ENCODE measurements at places on chromosomes 2 and 18.

GRCh38 chr2:53652131-53652530 lies 115.5 kb upstream of the CHAC2 start:
- no peak for DNase-seq

DNA sequence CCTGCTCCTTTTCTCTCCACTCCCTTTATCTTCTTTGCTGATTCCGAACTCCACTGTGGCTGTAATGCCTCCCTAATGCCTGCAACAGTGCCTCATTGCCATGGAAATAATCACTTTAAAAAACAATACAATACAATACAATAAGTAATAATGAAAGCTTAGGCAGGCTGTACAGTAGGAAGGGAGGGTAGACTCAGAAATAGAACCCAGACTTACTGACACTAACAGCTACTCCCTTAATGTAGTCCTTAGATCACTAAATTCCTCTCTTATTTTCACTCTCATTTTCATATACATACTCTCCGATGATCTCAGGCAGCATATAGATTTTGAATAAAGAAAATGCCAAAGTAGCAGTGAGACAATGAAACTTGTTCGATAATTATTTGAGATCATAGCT lies 70.2 kb downstream of the DLGAP1 start:
- DNase-seq = no peak

- no peak for DNase-seq
Observed at GRCh38 chr2:46058140-46058539, 239.1 kb upstream of the EPAS1 start.

DNA sequence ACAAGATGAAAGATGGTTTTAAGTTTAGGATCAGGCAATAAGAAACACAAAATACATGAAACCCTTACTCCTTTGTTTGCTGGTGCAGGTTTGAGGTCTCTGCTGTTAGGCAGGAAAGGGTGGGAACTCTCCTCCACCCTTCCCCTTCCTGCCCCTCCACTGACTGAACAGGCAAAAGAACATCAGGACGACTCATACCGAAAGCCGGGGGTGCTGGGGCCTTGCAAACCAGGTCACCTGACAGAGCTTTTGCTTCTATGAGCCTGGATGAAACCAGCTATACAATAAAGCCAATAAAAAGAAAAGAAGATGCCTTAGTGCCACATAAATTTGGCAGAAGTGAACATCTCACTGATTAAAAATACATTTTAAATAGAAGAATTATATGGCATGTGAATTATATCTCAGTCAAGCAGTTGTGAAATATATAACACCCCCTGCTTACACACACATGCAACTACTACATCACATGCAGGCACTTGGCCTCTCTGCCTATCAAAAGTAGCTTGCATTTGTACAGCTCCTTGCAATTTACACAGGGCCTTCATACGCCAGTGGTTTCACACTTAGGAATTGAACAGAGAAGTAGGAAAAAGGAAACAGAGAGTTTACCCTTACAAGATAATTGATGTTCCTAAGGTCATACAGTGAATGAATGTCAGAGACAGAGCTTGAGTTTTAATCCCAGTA lies 215.1 kb upstream of the TRIB2 start:
- peak; percentile 59 for DNase-seq

DNA sequence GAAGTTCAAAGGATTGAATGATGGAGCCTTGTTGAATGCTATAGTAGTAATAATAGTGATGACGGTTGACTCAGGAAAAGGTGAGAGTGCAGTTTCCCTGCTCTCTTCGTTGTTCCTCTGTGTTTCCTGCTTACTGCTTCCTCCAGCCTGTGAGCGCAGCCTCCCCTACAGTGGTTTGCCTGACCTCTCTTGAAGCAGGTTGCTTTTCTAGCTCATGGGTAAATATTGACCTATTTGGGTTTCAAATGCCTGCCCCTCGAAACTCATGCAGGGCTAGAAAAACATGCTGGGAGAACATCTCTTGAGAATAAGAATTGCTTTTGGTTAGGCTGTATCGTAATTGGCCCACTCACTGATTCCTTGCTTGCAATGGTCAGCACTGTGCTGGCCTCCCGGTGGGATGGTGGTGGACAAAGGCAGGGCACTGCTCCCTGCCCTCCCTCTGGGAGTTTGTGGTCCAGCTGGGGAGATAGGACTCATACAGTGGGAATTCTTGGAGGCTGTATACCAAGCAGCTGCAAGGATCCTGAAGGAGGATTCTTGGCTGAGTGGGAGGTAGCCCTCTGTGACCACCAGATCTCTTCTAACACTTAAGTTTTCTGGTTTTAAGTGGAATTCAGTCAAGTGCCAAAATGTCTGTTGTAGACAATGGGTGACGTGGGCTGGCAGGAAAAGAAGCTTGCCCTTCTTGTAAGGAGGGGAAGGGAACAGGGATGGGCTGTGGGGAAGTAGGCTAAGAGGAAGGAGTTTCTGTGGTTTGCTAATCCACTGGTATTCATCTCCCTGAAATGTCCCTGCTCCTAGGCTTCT lies 5.4 kb upstream of the RNF181 start:
- no peak for DNase-seq

- peak; percentile 93 for DNase-seq
Observed at GRCh38 chr18:70464343-70465114, 175.7 kb downstream of the SOCS6 start.

GRCh38 chr18:24176727-24177416 lies 38.0 kb downstream of the CABYR start:
- DNase-seq = peak; percentile 74

GRCh38 chr18:74395006-74395405 lies 62.1 kb downstream of the DIPK1C start:
- DNase-seq = no peak

GRCh38 chr2:240558236-240558761 lies 511 bp upstream of the ANKMY1 start:
- DNase-seq = no peak

All from hematopoietic multipotent progenitor cell treated with erythropoietin and hydrocortisone succinate and interleukin-3 and kit ligand, for 6 days (in vitro differentiated cells).